Iris pigment epithelial cell (primary cell): ENCODE measurements at places on chromosomes 6 and 20.

- no peak for DNase-seq
Measured at GRCh38 chr6:9409126-9409525, 973.8 kb upstream of the SLC35B3 start.

DNA sequence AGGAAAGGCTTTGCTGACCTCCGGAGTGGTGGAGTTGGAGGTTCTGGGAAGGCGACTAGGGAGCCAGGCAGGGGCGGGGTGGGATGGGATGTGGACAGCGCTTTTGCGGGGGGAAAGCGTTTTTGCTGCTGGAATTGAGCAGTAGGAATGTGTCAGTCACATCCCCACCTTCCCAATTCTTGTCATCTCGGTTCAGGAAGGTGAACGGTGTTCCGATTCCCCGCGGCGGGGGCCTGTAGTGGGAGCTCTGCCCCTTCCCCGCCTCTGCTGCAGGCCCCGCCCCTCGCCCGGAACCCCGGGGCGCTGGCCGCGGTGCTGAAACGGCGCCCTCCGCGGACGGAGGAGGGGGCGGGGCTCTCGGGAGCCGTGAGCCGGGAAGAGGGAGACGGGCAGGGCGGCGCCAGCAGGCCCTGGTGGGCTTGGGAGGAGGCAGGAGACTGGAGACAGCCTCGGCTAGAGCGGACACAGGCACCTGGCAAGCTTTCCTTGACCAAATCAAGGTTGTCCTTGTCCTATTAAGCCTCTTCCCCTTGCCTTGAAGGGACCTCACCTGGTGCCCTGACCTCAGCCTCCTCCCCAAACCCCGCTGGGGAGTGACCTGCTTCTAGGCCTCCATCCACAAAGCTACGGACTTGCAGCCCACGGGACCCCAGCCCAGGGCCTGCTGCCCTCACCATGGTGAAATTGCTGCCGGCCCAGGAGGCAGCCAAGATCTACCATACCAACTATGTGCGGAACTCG, at the start of gene LHFPL5:
LHFPL5 (plus strand) TSS at position 357 of the 741 bp plus-strand sequence; CDS start at position 676, 319 bp downstream.
- DNase-seq, result no peak

DNA sequence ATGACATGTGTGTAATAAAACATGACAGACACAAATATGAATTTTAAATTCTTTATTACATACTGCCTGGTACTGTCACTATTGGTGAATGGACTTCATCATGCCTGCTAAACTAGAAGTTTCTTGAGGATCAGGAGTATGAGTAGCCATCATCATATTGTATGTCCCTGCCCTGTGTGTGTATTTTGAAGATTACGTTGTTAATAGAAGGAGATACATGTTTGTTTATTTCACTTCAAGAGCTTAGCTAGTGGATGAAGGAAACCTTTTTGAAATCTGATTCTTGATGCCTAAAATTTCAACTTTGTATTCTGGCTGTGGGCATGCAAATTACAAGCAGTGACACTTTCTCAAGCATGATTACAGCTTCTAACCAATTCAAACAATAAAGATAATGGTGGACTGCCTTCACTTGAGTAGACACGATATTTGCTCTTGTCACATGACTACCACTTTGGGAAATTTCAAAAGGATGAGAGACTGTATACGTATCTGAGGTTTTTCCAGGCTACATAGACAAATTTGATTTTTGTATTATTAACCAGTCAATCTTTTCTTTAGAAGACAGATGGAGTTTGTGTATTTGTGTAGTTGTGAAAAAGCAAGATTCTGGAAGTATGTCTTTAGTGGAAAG, 3.5 kb downstream of the TBPL1 start:
- no peak for DNase-seq

DNA sequence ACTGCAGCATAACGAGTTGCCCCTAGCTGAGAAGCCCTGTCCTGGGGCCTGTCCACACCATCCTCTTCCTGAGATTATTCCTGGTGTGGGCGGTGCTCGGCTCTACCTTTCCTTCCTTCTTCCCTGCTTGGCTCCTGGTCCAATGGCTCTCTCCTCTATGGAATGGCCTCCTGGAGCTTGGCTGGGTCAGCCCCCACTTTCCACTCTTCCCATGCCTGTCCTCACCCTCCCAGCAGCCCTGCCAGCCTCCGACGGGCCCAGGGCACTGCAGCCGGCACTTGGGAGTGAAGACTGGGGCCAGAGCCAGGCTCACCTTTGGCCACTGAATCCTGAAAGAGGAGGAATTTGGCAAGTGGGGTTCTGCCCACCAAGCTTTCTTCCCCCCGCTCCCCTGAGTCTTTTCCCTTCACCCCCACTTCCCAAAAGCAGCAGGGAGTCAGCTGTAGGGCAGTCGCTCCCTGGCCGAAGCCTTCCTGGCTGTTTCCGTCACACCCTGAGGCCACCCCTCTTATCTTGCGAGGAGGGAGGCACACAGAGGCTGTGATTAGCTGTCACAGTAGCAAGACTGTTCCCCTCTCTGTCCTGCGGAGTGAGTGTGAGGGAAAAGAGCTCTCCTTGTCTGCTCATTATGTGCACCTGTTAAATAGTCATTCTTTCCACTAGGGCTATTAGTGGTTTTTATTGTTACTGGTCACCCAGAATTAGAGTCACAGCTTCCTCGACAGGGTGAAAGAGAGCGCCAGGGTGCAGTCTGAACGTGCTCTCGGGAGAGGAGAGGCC, 6.3 kb upstream of the CDSN start:
- DNase-seq, result no peak

GRCh38 chr6:1572892-1573291, 36.8 kb upstream of the FOXC1 start:
- DNase-seq, result no peak

GRCh38 chr20:50371878-50372769, 138.1 kb upstream of the PTPN1 start:
- DNase-seq, result no peak

GRCh38 chr6:15662326-15663129, at the start of gene DTNBP1:
Gene DTNBP1, minus strand, starts transcription at chr6:15663028. Its CDS starts 159 bp downstream, at chr6:15662869.
- DNase-seq, result peak; percentile 63
